BJ (cell line): ENCODE measurements at places on chromosomes 6 and 20. TPM values are rescaled to one million over a fixed set of nuclear protein-coding genes. Genes with fewer than 3 reads are reported as not detected.

Gene TPBG
- 101 and 104 TPM in 2 replicates for polyA plus RNA-seq

Gene MOXD1
- 71.3 and 121 TPM in 2 replicates for polyA plus RNA-seq

Gene HCRTR2
- polyA plus RNA-seq: not detected in 2 replicates

DNA sequence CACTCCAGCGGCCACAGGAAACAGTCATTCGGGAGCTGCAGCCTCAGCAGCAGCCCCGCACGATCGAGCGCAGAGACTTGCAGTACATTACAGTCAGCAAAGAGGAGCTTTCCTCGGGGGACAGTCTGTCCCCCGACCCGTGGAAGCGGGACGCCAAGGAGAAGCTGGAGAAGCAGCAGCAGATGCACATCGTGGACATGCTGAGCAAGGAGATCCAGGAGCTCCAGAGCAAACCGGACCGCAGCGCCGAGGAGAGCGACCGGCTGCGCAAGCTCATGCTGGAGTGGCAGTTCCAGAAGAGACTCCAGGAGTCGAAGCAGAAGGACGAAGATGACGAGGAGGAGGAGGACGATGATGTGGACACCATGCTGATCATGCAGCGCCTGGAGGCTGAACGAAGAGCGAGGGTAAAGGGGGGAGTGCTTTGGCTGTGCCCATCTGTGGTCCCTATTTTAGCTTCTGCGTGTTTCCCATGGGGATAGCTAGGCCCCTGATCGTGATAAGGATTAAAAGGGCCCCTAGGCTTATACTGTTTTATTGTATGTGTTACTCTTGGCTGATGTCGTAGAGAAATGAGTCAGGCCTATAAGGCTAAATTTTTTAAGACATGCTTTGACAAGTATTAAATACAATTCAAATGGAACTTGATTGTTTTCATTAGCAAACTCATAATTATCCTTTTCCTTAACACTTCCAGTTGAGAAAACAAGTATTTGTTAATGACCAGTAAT, 45.5 kb upstream of the KIF25 start:
- no peak for DNase-seq

DNA sequence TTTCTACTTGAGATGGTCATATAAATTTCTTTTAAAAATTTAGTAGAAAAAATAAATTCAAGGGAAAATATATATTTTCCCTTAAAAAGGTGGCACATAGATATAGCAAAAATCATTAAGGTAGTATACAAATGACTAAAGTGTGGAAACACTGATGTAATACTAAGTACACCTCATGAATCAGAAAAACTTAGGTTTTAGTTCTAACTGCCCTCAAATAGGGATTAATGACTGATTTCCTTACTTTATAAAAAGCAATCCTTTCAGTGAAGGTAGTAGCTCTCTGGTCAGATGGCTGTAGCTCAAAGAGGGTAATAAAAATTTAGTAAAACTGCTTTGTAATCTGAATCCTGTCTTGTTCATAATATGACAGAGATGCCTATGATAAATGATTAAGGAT, 63.5 kb downstream of the FYN start:
- no peak for DNase-seq

DNA sequence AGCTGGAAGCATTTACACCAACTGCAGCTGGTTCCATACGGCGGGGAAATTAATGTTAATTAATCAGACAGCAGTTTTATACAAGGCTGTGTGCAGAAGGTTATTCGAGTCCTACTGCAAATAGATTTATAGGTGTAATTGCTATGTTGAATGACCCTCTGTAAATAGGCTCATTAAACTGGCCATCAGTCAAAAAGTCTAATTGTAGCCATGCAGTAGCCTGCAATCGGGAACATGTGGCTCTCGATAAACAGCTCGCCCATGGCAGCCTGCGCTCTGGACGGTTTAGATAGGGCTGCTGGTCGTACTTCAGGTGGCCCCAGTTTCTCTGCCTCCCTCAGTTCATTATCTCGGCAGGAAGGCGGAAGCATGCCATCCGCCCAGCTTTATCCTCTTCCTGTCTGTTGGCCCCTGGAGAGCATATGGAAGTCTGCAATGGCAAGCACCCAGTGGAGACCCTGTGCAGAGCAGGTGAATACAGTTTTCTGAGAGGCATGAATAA, 143.2 kb downstream of the MBOAT1 start:
- no peak for DNase-seq

- DNase-seq: no peak
Observed at GRCh38 chr6:43743682-43744381, 26.2 kb upstream of the VEGFA start.
